ENCODE measurements at places on chromosomes 2 and 18. TPM values are rescaled to one million over a fixed set of nuclear protein-coding genes. Genes with fewer than 3 reads are reported as not detected.

The METTL8 gene
- 17.1 TPM for total RNA-seq

The ALPI gene
- total RNA-seq = not detected

The POMC gene
- 5.2 TPM for total RNA-seq

The LIMS4 gene
- total RNA-seq = 20.4 TPM

The DES gene
- total RNA-seq = 7.0 TPM

The ITGA4 gene
- total RNA-seq = 2.3 TPM

The FHOD3 gene
- total RNA-seq = not detected

The FOSL2 gene
- total RNA-seq = 39.4 TPM

The GALNT13 gene
- total RNA-seq = 0.25 TPM

The GEN1 gene
- total RNA-seq = 7.3 TPM

The BCL2 gene
- total RNA-seq = 3.4 TPM
